Astrocyte (in vitro differentiated cells and primary cell): ENCODE measurements at places on chromosomes 5 and 9.

GRCh38 chr5:160743027-160743426 is 109.0 kb downstream of the ATP10B start:
- DNase-seq = no peak

GRCh38 chr9:8673830-8674229 is 874.3 kb upstream of the DMAC1 start:
- DNase-seq = no peak

DNA sequence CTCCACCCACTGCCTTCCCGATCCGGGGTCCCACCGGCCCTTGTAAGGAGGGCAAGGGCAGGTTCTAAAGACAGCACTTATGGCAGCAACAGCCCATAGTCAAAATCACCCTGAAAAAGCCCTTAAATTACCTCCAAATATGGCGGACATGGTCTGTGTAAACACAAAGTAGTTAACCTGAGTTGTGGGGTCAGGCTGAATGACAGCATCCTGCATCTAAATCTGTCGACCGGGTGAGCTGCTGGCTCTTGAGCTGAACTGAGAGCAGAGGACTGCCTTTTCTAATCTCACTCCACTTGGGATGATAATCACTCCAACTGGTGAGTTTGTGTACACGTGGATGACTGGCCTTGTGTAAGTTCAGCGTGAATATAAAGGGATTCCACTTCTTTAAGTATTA is 249.6 kb downstream of the DENND1A start:
- no peak for DNase-seq

DNA sequence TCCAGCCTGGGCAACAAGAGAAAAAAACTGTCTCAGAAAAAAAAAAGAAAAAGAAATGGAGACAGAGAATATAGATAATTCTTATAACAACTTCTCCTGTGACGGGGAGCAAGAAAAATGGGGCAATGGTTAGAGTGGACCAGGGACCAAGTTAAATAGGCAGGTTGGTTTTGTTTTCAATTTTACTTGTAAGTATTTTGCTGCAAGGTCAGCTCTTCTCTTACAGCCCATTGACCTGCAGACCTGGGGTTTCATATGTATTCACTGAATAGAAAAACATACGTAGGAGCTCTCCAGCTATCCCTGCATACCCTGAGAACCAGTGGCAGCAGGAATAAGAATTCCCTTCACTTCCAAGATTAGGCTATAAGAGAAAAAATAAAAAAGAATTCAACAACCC is 29.2 kb upstream of the IL13 start:
- no peak for DNase-seq

- peak; percentile 25 for DNase-seq
Measured at GRCh38 chr5:105101577-105101976, 1539.0 kb upstream of the NUDT12 start.

DNA sequence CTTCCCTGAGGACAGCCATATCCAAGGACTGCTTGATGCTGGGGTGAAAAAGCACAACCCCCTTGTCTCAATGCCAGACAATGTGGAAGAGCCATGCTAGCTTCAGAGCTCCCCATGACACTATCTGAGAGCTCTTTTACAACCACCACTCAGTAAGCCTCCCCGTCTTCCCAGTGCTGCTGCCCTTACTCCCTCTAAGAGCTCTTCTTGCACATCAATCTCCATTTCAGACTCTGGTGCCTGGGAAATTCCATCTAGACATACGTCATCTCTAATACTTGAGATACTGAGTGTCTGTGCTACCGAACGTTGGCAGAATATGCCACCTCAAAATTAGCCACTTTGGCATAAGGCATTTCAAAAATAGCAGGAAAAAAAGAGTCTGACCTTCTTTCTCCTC is 94.5 kb downstream of the EDIL3 start:
- peak; percentile 79 for DNase-seq

DNA sequence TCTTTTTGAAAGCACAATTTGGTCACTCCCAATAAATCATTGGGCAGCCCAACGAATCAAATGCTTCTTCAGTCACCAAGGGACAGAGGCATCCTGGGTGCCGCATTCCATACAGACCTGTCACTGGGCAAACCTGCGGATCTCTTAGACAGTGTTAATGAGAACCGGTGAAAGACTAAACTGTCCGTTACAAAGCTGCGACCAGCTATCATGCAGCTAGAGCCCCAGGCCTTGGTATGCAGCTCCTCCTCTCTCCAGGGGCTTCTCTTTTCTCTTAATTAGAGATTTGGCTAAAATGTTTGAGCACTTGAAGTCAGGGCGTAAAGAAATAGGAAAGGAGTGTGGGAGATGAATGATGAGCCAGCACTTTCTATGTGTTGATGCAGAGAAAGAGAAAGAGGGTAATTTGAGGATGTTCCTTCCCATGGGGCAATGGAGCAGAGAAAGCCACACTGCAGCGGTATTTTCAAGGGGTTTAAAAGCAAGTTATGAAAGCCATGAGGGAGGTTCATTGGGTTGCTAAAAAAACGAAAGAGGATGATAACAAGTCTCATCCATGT is 175.3 kb downstream of the RFK start:
- peak; percentile 36 for DNase-seq

DNA sequence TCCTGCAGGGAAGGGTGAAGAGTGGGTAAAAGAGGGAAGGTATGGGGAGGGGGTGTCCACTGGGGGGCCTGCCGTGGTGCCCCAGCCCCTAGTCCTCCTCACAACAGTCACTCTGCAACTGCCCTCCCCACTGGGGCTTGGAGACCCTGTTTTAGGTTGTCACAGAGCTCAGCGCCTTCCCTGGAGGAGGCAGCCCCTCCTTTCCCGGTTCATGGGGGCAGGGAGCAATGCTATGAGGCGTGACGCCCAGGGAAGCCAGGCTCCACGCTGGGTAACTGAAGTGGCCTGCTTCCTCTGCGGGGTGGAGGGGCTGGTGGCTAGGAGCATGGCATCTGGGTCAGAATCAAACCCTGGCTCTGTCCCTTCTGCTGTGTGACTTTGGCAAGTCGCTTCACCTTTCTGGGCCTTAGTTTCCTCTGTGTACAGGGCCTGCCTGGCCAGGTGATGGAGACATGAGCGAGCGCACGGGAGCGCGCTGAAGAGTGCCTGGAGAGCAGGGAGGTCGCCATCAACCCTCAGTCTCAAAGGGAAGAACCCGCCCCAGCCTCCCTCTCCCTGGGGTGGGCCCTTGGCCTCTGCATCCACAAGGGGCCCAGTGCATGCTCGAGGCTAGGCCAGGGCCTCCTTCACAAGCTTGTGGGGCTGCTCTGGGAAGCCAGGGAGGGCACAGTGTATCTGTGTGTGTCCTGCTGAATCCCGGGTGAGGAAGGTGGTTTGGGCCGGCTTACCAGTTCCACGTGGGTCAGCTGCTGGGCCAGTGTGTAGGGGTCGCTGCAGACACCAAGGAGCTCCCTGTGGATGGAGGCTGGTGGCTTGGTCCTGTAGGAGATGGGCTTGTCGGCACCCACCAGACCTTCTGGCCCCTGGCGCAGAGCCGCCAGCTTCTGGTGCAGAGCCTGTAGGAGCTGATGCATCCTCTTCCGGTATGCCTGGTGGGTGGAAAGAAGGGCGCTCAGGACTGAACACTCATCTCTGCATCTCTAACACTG is 56.4 kb upstream of the RNF130 start:
- DNase-seq = no peak

DNA sequence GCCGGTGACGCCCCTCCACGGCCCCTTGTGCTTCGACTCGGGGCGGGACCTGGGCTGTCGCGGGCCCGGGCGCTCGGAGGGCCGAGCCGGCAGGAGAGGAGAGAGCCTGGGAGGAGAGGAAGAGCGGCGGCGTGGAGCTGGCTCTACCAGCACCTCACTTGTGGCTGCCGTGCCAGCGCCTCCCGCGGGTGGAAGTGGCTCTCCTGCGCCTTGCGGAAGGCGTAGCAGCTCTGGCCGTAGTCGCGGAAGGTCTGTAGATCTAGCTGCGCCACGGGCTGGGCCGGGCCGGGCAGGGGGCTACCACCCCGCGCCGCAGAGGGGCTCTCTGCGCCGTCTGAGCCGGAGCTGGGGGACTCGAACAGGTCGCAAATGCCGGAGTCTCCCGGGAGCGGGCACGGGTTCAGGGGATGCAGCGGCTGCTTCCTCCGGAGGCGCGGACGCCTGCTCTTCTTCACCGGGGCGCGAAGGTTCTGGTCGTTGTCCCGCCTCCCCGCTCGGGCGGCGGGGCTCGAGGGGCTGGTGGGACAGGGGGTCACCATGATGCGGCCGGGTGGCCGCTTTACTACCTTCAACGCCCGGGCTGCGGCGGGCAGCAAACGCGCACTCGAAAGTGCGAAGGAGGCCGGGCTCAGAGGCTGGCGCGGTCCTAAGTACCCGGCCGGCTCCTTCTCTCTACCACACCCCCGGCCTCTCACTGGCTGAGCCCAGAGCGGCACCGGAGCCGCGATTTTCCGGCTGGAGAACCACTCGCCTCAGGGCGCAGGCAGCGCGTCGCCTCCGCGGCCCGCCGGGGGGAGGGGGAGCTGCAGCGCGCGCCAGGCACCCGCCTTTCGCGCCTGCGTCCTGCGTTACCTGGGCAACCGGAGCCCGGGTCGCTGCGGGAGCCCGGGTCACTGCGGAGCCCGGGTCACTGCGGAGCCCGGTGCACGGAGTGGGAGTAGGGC is at the start of gene CCNO:
CCNO (minus strand) TSS at position 624 of the 944 bp plus-strand sequence; CDS start at position 539, 85 bp downstream.
- peak; percentile 62 for DNase-seq

- no peak for DNase-seq
Measured at GRCh38 chr9:134556531-134557068, 85.0 kb upstream of the COL5A1 start.

DNA sequence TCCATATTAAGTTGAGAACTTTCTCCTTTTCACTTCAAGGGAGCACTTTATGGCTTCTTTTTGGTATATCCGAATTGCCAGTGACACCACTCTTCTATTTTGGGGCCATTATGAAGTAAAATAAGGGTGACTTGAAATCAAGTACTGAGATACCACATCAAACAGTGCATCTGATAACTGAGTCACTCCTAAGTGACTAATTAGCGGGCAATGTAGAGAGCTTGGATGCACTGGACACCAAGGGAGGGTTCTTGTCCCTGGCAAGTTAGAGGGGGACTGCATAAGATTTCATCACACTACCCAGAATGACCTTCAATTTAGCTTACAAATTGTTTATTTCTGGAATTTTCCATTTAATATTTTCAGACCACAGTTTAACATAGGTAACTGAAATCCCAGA is 813.9 kb upstream of the CDH10 start:
- DNase-seq = peak; percentile 2

- DNase-seq = peak; percentile 87
Measured at GRCh38 chr5:83919071-83920041, 198.7 kb upstream of the HAPLN1 start.

DNA sequence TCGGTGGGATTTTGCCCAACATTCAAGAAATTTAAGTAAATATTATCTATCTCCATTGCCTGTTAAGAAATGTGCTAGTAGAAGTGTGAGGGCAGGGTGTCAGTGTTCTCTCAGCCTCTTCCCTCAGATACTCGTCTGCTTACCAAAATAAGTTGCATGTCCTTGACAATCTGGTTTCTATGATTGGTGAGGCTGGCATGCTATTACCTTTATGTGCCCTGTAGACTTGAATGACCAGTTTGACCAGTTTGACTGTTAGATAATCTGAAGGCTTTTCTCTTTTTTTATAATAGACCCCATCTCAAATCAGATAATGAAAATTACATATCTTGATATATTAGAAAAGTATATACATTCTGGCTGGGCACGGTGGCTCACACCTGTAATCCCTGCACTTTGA is 348 bp downstream of the CATSPER3 start:
- DNase-seq = no peak

- DNase-seq = no peak
Measured at GRCh38 chr5:606526-607399, 5.4 kb upstream of the CEP72 start.

GRCh38 chr9:13145340-13145739 is 134.2 kb downstream of the MPDZ start:
- DNase-seq = no peak

GRCh38 chr5:32584646-32585045 is 711 bp upstream of the SUB1 start:
- DNase-seq = no peak

DNA sequence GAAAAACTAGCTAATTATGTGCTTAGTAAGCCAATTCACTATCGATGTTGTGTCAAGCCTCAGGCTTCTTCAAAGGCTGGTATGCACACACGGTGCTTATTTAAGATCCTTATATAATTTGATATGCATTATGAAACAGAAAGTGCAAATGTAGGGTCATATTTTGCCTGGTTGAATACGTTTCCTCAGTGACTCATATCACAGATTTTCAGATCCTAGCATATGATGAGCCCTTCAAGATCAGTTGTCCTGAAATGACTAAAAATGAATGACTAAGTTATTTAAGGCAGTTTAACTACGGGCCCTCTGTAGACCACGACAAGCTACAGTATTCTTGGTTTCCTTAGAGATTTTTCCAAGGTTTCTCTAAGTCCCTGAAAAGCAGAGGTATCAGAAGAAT is 778.3 kb downstream of the PRELID2 start:
- DNase-seq = peak; percentile 12

DNA sequence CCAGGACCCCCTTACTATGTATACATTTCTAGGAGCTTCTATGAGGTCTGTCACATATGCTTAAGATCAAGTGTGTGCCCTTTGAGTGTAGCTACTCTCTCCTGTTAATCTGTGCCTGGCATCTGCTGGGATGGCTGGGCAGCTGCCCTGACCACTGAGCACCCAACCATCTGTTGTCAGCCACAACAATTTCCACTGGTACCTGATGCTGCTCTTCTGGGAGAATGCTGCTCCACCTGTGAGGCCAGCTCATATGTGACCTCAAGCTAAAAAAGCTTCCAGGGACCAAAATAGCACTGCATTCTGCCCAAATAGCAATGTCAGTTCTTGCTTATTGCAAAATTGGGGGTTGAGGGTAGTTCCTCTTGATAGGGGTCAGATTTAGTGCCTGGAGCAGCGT is 595.6 kb downstream of the RAB3C start:
- no peak for DNase-seq

- no peak for DNase-seq
Measured at GRCh38 chr9:99375481-99375880, 153.4 kb downstream of the SEC61B start.

GRCh38 chr5:112061666-112062065 is 304.7 kb upstream of the NREP start:
- no peak for DNase-seq

GRCh38 chr9:1355656-1356055 is 305.5 kb downstream of the DMRT2 start:
- no peak for DNase-seq

GRCh38 chr5:133531594-133531993 is 80.7 kb downstream of the FSTL4 start:
- peak; percentile 55 for DNase-seq

DNA sequence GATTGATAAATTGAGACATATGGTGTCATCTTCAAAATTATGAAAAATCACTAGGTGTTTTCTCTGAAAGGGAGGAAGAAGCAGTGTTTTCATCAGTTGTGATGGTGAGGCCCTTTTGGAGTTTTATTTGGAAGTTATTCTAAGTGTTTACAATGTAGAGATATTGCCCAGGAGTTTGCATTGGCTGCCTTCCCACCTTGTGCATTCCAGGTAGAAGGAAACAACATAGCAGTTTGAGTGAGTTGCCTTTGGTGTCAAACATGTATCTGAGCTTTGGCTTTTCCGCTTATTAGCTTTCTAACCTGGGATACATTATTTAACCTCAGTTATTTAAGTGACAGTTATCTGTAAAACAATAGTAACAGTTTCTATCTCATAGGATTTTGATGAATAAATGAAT is 122.5 kb downstream of the SCAMP1 start:
- DNase-seq = no peak

- no peak for DNase-seq
Measured at GRCh38 chr5:138775034-138775433, 21.8 kb downstream of the CTNNA1 start.

GRCh38 chr5:34538026-34538672 is 118.0 kb upstream of the RAI14 start:
- no peak for DNase-seq

- no peak for DNase-seq
Measured at GRCh38 chr9:125985998-125986655, 239.0 kb downstream of the PBX3 start.
